ENCODE measurements at places on chromosomes 6 and 20. TPM values are rescaled to one million over a fixed set of nuclear protein-coding genes. Genes with fewer than 3 reads are reported as not detected.

DNA sequence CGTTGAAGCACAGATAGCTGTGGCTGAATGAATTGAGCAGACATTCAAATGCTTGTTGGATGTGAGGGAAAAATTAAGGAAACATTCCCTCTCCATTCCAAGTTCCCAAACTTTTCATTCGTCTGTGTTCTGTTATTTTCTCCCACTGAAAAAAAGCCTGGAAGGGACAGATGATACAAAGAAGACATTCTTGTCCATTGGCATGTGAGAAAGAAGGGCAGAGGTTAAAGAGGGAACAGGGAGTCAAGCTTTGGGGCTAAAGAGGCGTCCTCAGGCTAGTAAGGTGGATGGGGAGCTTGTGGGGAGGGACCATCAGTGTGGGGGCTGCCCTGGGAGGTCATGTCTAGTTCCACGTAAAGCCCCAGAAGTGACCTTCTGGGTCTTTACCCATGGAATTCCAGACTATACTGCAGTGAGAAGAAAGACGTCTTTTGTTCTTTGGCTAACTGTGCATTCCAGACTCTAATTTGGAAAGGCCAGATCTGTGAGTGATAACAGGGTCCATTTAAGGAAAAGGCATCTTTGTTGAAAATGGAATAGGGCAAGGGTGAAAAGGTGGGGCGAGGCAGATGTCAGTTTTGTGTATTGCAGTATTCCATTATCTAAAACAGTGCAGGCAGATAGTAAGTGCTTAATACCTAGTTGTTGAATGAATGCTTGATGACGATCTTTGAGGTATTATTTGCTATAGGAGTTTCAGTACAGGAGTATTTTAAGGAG lies 117.5 kb downstream of the SOX4 start:
- no peak for DNase-seq

Gene SNX3
- total RNA-seq = 123 TPM

DNA sequence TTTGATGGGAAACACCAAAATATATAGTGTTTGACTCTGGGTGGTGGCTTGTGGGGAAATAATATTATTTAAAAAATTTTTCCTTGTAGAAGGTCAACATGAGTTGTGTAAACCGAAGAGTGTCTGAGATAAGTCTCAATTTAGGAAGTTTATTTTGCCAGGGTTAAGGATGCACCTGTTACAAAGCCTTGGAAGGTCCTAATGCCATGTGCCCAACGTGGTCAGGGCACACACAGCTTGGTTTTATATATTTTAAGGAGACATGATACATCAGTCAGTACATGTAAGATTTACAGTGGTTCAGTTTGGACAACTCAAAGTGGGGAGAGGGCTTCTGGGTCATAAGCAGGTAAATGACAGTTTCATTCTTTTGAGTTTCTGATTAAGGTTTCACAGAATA lies 162.1 kb downstream of the ZFAND3 start:
- no peak for DNase-seq

Gene SYTL3
- 4.1 TPM for total RNA-seq

DNA sequence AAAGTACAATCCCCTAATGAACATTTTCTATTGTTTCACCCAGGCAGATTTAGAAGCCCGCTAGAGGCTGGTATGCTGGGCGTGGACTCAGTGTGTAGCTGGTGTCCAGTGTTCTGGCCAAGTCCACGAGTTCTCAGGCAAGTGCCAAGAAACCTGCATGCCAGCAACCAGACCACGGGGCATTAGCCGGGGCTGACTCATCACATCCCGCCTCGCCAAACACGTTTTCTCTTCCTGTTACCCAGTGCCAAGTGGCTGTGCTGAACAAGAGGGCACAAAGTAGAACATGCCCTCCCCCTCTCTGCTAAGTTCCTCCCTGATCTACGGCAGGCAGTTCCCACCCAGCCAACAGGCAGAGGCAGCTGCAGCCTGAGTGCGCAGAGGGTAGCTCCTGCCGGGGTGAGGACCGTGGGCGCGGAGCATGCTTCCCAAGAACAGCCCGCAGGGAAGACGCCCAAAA lies 29.6 kb downstream of the RAMACL start:
- DNase-seq = peak; percentile 72

Gene PTCRA
- total RNA-seq = not detected

Gene IPCEF1
- 5.3 TPM for total RNA-seq

Gene ID4
- 27.0 TPM for total RNA-seq

DNA sequence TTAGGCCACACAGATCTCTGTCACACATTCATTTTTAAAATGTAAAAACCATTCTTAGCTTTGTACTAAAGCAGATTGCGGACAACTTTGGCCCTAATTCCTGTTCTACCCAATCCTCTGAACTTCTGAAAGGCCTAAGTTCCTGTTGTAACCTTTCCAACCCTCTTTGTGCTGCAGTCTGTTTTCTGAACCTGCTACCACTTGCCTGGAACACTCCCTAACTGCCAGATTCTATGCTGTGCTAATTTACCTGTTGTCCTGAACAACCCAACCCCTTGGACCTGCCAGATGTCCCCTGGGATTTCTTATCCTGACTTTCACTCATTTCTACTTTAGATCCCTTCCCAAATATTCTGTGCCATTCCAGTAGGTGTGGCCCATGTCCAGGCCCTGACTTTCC lies 398.7 kb downstream of the ZFAND3 start:
- no peak for DNase-seq

- no peak for DNase-seq
Measured at GRCh38 chr6:18204691-18205090, 49.5 kb downstream of the KDM1B start.

GRCh38 chr20:13284830-13285229 lies 63.8 kb downstream of the ISM1 start:
- DNase-seq = no peak

Gene CALHM5
- total RNA-seq = 4.8 TPM
